ENCODE measurements at places on chromosomes 2 and 18.

- DNase-seq: no peak
These were observed 84.8 kb upstream of the NCKAP5 start for GRCh38 chr2:133653056-133653455.

DNA sequence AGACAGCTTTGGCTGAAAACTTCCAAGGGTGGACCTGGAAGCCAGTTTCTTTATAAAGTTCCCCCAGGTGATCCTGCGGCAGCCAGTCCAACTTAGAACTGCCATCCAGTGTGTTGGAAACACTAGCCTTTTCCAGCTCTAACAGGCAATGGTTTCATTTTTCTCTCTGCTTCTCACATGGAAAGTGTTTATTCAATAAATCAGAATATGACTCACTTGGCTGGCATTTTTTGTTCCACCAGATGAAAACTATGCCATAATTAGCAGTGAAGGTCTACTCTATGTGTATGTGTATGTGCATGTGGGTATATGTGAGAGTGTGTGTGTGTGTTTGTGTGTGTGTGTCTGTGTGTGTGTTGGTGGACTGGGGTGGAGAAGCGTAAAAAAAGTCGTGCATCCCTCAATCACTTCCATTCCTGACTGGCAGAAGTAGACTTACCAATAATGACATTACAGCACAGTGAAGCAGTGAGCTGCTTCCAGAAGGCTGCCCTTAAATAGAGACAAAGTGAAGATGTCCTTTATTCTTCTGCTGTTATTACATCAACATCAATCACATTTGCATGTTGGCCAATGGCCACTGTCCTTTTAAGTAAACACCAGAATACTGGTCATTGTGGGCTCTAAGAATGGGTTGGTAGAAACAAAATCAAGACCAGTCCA is 90.9 kb upstream of the SETBP1 start:
- no peak for DNase-seq

- no peak for DNase-seq
These were observed 74.5 kb downstream of the POLR1A start for GRCh38 chr2:86031151-86031550.

GRCh38 chr2:1826226-1826905 is 82.1 kb upstream of the PXDN start:
- no peak for DNase-seq

DNA sequence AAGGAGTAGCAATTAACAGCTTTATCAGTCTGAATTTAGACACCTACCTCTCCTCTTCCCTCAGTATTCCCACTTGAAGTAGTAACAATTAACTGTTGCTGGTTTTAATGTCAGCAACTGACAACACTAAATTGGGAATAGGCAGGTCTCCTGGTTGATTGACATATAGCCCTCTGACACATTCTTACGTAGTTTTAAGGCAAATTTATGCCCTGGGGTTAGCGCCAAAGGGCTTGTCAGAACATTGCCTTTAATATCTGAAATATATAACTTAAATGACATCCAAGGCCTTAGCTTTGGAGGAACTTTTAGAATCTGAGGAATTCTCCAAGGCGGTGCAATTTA is 7.4 kb downstream of the ASXL3 start:
- no peak for DNase-seq

GRCh38 chr2:119996148-119996547 is 16.7 kb upstream of the EPB41L5 start:
- DNase-seq: no peak

DNA sequence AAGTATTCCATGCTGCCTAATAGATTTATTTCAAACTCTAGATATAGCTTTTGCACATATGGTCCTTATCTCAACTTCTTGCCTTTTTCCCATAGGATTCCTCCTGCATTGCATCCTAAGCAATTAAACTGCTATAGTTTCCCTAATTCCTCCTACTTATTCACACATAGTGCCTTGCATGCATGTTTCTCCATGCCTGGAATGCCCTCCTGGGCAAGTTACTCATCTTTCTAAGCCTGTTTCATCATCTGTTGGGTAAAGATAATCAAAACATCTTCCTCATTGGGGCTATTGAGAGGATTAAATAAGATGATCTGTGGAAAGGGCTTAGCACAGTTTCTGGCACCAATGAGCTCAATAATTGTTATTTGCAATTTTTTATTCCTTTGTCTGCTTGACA is 726.5 kb downstream of the SLC4A3 start:
- DNase-seq: no peak

GRCh38 chr2:189654641-189655040 is 6.6 kb upstream of the ASNSD1 start:
- DNase-seq: no peak

- DNase-seq: no peak
These were observed 19.2 kb downstream of the SMARCAL1 start for GRCh38 chr2:216431531-216431856.
